ENCODE measurements at places on chromosomes 5 and 9. TPM values are rescaled to one million over a fixed set of nuclear protein-coding genes. Genes with fewer than 3 reads are reported as not detected.

SEMA4D gene
- total RNA-seq = 16.0 TPM

FST gene
- total RNA-seq = 0.77 TPM

MARCHF3 gene
- total RNA-seq = 0.61 TPM

MLANA gene
- not detected for total RNA-seq

SLC25A2 gene
- 0.67 TPM for total RNA-seq

GRCh38 chr5:16033187-16033925, 146.2 kb downstream of the MARCHF11 start:
- no peak for DNase-seq

DNA sequence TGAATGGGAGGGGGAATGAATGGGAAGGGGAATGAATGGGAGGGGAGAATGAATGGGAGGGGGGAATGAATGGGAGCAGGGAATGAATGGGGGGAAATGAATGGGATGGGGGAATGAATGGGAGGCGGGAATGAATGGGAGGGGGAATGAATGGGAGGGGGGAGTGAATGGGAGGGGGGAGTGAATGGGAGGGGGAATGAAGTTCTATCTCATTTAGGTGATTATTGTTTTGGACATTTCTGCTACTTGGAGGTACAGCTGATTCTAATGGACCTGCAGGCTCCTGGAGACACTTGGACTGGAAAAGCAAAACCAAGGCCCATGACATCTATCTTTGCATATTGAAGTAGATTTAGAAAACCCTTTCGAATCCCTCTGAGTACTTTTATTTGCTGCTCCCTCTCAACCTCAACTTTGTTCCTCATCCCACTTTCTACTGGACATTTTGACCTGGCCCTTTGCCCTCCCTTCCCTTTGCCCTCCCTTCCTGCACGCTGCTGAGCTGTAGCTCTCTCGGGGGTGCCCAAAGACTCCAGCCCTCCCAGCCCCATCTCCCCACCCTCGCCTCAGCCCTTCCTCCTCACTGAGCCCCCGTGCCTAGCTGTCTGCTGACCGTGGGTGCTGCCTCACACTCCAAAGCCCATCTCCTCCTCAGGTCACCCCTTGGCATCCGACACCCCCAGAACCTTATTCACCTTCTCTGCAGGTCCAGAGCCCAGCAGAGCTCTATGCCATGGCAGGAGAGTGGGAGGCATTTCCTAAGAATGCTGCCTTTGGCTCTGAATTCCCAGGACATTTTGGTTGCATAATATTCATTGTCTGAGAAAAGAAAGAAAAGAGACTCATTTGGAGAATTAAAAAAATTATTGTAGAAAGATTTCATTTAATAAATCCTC, 19.9 kb upstream of the LPCAT1 start:
- no peak for DNase-seq

- no peak for DNase-seq
These were observed 24.5 kb downstream of the CCDC125 start for GRCh38 chr5:69308046-69308553.

DNA sequence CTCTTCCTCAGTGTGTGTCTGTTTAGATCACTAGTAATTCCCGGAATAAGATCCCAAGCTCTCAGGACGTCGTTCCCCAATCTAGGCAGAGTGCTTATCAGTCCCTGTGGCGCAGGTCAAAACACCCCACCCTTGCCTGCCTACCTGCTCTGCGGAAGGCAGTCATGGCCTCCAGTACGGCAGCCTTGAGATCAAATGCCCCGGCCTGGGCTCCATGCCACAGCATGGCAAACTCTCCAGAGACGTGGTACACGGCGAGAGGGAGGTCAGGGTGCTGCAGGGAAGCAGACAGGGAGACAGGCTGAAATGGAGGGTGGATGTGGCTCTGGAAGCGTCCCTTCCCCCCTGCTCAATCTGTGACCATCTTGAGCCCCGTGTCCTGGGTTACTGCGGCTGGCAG, 12.0 kb upstream of the HDHD3 start:
- DNase-seq = no peak

DNA sequence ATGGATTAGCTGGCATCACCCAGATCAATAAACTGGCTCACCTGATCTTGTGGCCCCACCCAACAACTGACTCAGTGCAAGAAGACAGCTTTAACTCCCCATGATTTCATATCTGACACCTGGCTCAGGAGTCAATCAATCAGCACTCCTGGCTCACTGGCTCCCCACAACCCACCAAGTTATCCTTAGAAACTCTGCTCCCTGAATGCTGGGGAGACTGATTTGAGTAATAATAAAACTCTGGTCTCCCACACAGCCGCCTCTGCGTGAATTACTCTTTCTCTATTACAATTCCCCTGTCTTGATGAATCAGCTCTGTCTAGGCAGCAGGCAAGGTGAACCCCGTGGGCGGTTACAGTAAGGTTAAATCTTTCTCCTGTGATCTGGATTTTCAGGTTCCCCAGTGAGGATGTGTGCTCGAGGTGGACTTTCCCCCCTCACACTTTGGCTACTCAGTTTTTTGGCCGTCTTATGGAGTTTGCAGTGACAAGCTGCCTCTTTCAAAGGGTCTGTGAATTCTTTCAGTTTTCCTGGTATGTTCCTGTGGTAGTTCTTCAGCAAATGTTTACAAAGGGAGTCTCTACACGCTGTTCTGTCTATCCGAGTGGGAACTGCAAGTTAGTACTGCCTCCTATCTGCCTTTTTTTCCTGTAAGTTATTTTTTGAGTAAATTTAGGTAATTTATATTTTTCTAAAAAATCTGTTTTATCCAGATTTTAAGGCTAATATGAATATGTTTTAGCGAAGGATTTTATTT, 500.2 kb upstream of the NUDT12 start:
- peak; percentile 70 for DNase-seq

Measured in Caco-2 (cell line).